Osteoblast (primary cell): ENCODE measurements at places on chromosomes 7 and 10. TPM values are rescaled to one million over a fixed set of nuclear protein-coding genes. Genes with fewer than 3 reads are reported as not detected.
A peak's percentile ranks its signal among the peaks of the same experiment; 100 is the strongest.

The PON1 gene
- not detected in 2 replicates for total RNA-seq

The MMD2 gene
- not detected in 2 replicates for total RNA-seq

The STEAP2 gene
- 9.8 and 18.6 TPM in 2 replicates for total RNA-seq

The CFAP69 gene
- 5.4 and 8.8 TPM in 2 replicates for total RNA-seq

The NEURL1 gene
- total RNA-seq, result under 0.01 TPM in 1 of 2 replicates, not detected in the other

The EVX1 gene
- total RNA-seq, result not detected in 2 replicates

The MORN4 gene
- 4.0 and 7.7 TPM in 2 replicates for total RNA-seq

The UCMA gene
- total RNA-seq, result not detected in 2 replicates

The CREB5 gene
- 5.0 and 5.1 TPM in 2 replicates for total RNA-seq

DNA sequence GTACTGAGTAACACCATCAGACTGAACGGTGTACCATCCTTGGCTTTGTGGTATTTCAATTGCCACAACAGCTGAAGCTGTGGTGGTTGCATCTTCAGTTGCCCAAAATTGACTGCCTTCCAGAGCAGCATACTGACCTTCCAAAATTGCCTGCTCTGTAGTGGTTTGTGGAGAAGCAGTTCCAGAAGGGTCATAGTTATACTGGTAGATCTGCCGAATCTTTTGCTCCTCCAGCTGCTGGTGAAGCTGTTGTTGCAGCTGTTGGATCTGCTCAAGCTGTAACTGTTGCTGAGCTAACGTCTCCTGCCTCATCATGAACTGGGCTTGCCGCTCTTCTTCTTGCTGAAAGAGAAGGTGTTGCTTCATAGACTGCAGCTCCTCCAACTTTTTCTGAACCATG is 212.2 kb downstream of the PCLO start:
- no peaks in the 10 kb centered on the region for H3K4me1 ChIP-seq
- no peak overlapping the region for H3K4me3 ChIP-seq
- H3K36me3 ChIP-seq, result no peaks in the 10 kb centered on the region
- no peak for DNase-seq

GRCh38 chr7:75565132-75565837 is 73.2 kb downstream of the SPDYE5 start:
- H3K4me3 ChIP-seq, result no peak overlapping the region
- H3K4me1 ChIP-seq, result peaks cover 14% of the 10 kb centered on the region
- H3K27me3 ChIP-seq, result no peaks in the 10 kb centered on the region
- DNase-seq, result peak; percentile 96

- peaks cover 14% of the 10 kb centered on the region for H3K4me1 ChIP-seq
- DNase-seq, result peak; percentile 65
- H3K27ac ChIP-seq, result no peak overlapping the region
Observed at GRCh38 chr7:131555552-131556052, 826 bp downstream of the PODXL start.

GRCh38 chr7:33952824-33953223 is 47.5 kb downstream of the BMPER start:
- no peak for DNase-seq
- H3K36me3 ChIP-seq, result peaks cover 6% of the 10 kb centered on the region
- no peak overlapping the region for H3K4me3 ChIP-seq

DNA sequence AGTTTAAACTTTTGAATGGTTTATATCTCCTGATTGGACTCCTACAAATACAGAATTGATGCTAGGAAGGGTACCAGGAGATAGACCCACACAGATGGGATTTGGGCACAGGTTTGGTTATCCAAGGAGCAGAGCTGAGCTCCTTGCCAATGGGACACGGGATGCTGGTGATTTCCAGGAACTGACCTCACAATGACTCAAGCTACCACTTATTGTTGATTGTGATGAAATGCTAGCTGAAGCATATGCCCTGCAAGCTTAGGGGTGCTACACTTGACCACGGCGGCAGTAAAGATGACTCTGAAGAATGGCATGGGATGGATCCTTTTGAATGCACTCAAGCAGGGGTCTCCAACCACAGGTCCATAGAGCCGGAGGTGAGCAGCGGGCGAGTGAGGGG is 45.5 kb upstream of the VKORC1L1 start:
- no peak overlapping the region for H3K4me3 ChIP-seq
- no peaks in the 10 kb centered on the region for H3K4me1 ChIP-seq
- H3K27me3 ChIP-seq, result no peaks in the 10 kb centered on the region
- H3K36me3 ChIP-seq, result no peaks in the 10 kb centered on the region

GRCh38 chr7:75858410-75858809 is 20.4 kb upstream of the RHBDD2 start:
- H3K27me3 ChIP-seq, result no peaks in the 10 kb centered on the region
- no peaks in the 10 kb centered on the region for H3K36me3 ChIP-seq
- no peak overlapping the region for H3K4me3 ChIP-seq
- DNase-seq, result no peak

DNA sequence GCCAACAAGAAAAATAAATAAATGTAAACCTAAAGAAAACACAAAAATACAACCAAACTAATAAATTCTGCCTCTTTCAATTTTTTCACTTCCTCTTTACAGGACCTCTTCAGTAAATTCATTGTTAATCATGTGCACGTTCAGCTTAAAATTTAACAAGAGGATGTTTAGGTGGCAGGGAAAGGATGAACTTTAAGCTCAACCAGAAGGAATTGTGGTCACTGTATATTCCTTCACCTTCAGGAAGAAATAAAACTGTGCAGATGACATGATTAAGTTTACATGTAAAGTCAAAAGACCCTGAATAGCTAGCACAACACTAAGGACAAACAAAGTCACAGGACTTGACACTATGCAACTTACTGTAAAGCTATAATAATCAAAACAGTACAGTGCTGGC is 33.0 kb downstream of the KIF5B start:
- no peak overlapping the region for H3K27ac ChIP-seq
- peaks cover 68% of the 10 kb centered on the region for H3K36me3 ChIP-seq
- H3K4me3 ChIP-seq, result no peak overlapping the region
- H3K4me1 ChIP-seq, result no peaks in the 10 kb centered on the region
- H3K27me3 ChIP-seq, result no peaks in the 10 kb centered on the region
- no peak for DNase-seq

DNA sequence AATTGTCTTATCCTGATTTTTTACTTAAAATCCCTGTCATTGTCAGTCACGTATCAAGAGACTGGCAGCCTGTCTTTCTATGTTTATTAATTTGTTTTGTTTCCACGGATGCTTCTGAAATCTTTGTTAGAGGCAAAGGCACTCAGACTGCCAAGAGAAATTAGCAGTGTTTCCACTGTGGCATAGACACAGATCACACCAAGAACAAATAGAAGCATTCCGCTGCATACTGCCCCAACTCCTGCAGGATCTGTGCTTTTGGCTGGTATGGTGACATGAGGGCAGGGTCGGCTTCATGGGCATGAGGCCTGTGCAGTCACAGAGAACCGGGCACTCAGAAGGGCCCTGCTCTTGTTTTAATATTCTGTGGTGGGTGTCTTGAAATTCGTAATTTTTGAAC is 18.4 kb downstream of the CLDN12 start:
- no peaks in the 10 kb centered on the region for H3K27me3 ChIP-seq
- no peak for DNase-seq
- no peaks in the 10 kb centered on the region for H3K36me3 ChIP-seq
- no peak overlapping the region for H3K4me3 ChIP-seq
- H3K27ac ChIP-seq, result no peak overlapping the region
- H3K4me1 ChIP-seq, result no peaks in the 10 kb centered on the region

DNA sequence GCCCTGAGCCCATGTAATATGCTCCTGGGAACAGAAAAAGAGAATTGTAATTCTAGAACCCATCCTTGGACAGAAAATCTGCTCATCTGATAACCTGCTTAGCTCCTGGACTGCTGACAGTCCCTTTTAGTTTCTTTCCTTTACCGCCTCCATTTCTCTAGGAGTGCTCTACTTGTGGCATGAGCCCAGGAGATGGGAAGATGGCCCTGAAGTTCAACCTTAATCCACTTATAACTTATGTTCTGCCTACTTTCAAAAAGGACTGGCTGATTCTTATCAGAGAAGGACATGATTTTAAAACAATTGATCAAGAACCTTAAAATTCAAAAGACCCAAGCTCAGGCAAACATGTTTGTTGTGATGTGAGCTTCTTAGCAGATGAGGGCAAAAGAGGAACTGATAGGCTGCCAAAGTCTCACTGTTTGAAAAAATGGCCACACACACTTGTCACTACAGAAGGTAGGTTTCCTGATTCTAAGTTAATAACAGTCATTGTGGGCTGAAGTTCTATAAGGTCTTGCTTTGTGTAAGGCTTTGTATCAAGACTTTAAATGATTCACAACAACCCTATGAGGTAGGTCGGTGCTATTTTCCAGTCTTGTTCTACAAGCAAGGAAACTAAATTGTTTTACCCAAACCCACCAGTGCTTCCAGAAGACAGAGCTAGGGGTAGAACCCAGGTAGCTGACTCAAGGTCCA is 94.3 kb upstream of the AFAP1L2 start:
- no peaks in the 10 kb centered on the region for H3K4me1 ChIP-seq
- no peak for DNase-seq
- no peak overlapping the region for H3K27ac ChIP-seq
- H3K36me3 ChIP-seq, result no peaks in the 10 kb centered on the region
- no peak overlapping the region for H3K4me3 ChIP-seq
- no peaks in the 10 kb centered on the region for H3K27me3 ChIP-seq

- H3K27ac ChIP-seq, result no peak overlapping the region
- no peaks in the 10 kb centered on the region for H3K36me3 ChIP-seq
- no peaks in the 10 kb centered on the region for H3K27me3 ChIP-seq
- DNase-seq, result no peak
Observed at GRCh38 chr7:14859267-14859666, 43.3 kb downstream of the DGKB start.
